ENCODE measurements at places on chromosomes 2 and 18.

DNA sequence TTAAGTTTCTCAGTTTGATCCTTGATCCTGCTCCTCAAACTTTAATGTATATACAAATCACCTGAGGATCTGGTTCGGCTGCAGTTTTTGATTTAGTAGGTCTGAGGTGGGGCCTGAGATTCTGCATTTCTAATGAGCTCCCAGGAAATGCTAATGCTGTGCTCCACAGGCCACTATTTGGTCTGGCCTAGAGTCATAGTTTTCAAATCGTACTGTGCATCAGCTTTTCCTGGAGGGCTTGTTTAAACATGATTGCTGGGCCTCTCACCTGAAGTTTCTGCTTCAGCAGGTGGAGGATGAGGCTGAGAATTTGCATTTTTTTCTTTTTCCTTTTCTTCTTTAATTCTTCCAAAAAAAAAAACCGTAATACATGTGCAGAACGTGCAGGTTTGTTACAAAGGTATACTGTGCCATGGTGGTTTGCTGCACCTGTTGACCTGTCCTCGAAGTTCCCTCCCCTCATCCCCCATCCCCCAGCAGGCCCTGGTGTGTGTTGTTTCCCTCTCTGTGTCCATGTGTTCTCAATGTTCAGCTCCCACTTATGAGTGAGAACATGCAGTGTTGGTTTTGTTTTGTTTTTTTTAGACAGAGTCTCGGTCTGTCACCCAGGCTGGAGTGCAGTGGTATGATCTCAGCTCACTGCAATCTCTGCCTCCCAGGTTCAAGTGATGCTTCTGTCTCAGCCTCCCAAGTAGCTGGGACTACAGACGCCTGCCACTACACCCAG lies 42.2 kb upstream of the CD28 start:
- DNase-seq = no peak

DNA sequence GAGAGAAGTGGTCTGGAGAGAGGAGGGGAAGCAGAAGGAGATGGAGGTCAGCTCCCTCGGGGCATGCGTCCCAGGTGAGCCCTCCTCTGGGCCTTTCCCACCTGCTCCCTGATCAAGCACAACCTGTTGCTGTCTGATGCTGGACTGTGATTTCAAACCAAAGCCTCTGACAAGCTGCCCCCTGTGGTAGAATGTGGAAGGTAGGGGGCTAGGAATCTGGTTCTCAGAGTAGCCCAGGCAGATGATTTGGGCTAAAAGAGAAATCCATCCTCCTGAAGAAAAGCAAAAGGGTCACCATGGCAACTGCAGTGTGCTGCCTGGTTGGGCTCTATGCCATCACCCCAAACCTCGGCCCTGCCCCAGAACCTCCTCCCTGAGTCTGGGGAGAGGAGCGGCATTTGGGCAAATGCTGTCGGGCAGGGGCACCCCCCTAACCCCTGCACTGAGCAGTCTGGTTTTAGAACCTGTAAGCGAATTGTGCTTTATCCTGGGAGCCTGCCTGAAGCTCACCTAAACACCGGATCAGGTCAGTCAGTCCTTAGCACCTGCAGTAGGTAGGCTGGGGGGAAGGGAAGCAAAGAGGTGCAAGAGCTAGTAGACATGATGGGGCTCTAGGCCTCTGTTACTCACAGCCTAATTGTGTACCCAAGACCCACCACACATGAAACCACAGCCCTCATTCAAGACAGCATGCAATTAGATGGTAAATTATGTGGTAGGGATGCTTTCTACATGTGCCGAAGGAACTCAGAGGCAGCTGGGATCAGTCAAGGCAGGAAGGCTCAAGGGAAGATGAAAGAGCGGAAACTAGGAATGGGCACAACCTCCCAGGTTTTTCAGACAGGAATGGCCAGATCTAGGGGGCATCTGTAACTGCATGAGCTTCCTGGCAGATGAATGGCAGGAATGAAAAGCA lies 83.5 kb downstream of the DNMT3A start:
- no peak for DNase-seq

- DNase-seq = no peak
These were observed 141.3 kb upstream of the SLC35G4 start for GRCh38 chr18:11468120-11468519.

- DNase-seq = no peak
These were observed 275.1 kb upstream of the PKDCC start for GRCh38 chr2:41772697-41773096.

DNA sequence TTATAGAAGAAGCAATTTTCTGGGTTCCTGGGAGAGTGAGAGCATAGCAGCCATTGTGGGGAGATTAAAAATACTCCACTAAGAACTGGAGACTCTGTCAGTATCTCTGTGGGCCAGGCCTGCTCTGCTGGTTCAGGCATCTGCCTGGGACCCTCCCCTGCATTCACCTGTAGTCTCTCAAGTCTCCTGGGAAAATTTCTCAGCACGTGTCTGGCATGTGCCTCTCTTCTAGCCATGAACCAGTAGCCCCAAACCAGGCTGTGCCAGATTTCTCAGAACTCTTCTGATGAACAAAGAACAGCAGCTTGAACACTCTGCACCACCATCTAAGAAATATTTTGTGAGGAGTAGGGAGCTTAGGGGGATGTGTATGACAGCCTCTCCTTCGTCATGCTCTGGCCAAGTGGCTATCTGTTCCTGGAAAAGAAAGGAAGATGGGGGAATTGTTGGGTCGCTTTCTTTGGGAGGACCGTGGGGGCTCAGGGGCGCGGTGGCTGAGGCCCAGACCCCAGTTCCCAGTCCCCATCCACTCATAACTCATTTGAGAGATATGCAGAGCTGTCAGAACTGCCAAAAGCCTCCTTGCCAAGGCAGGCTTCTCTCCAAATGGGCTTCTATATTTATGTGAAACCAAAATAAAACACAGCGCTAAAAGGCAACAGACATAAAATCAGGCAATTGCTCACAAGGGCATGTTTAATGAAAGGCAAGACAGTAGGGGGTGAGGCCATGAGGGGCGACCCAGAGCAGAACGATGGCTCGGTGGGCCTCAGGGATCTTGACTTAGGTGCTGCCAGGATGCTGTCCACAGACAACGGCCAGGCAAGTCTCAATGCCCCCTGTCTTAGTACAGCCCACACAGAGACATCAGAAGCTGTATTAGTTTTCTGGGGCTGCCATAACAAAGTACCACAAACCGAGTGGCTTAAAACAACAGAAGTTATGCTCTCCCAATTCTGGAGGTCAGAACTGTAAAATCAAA lies 114.7 kb upstream of the TNP1 start:
- DNase-seq = no peak

- no peak for DNase-seq
These were observed 144.6 kb upstream of the SATB2 start for GRCh38 chr2:199602271-199602895.

DNA sequence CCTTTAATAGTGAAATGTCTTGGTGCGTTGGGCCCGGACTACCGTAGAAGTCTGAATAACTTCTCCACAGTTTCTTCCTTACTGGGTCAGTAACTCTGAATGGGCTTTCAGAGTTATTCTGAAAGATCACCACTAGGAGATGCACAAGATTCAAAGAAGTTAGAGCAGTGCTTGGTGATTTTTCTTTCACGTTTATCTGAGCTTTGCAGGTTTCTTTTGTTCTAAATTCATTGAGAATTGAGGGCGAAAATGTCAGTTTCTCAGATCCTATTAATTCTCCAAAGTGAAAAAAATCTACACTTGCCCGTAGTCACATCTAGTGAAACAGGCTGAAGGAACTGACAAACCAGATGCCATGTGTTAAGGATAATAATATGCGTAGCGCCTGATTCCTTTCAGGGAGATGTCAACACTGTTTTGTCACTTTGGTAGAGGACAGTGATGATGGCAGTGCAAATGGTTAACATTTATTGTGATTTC lies 70.1 kb downstream of the QPCT start:
- DNase-seq = peak; percentile 40

GRCh38 chr2:21657445-21657844 lies 533.7 kb downstream of the TDRD15 start:
- no peak for DNase-seq

- DNase-seq = no peak
These were observed 24.4 kb upstream of the GAREM2 start for GRCh38 chr2:26148501-26148900.

DNA sequence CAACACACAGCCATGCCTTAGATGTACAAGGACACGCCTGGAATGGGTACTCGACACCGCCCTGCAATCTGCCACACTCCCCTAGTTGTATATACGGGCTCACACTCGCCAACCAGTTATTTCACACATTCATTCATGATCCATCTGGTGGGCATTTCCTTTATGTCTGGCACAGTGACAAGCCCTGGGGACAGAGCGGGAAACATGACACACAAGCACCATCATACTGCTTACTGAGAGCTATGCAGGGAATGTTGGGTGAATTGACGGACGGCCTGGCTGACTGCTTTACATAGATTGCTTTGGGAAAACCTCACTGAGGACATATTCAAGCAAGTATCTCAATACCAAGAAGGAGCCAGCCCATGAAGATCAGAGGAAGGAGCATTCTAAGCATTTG lies 448.0 kb upstream of the SPRED2 start:
- no peak for DNase-seq

- no peak for DNase-seq
These were observed 34.9 kb downstream of the GPD2 start for GRCh38 chr2:156470975-156471583.

DNA sequence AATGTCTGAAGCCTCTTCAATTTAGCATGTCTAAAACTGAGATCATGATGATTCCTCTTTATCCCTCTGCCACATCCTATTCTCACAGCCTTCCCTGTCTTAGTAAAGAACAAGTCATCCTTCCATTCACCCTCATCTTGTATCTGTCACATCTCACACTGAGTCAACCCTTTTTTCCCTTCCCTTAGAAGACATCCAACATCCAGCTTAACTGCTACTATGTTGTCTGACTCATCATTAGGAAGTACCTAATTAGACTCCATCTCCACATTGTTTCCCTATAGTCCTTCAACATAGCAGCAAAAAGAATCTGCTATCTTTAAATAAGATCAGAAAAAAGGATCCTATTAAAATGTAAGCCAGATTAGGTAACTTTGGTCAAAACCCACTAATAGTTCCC lies 85.2 kb upstream of the GRB14 start:
- no peak for DNase-seq

DNA sequence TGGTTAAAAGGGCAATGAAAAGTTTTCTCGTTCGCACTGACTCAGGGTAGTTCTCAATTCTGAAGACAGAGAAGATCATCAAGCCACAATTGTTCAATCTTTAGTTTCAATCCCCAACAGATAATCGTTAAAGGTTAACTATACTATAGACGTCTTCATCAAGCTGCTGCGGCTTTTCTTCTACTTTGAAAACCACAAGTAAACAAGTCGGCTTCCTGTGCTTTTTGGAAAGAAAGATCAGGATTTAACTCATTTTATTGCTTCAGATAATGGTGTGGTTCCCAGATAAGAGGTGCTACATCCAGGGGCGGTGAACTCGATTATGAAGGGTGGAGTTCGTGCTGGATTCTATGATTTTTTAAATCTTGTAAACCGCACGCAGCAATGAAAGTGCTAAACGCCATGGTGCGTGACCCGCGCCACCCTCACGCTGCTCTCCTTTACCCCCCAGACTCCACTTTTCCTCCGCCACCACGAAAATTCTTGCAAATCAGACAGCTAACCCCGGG lies 545 bp upstream of the CDCA7 start:
- DNase-seq = peak; percentile 39

GRCh38 chr2:194954218-194954617 lies 702.8 kb upstream of the SLC39A10 start:
- no peak for DNase-seq

DNA sequence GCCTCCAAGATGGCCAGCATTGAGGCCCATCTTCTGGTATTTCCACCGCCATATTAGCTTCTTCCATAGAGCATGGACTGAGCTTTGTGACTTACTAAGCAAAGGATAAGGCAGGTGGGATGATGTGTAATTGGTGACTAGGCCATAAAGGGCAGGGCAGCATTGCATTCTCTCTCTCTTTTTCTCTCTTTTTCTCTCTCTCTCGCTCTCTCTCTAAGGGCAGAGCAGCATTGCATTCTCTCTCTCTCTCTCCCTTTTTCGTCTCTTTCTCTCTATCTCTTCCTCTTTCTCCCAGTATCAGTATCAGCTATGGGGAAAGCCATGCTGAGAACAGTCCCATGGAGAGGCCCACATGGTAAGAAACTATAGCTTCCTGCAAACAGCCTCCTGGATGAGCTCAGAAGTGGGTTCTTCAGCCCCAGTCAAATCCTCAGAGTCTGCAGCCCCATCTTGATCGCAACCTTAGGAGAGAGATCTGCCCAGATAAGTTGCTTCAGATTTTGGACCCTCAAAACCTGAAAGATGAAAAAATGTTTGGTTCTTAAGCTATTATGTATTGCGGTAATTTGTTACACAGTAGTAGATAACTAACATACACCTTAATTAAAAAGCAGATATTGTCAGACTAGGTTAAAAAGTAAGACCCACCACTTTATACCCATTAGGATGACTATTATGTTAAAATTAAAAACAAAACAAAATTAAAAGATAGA lies 39.1 kb upstream of the MYCN start:
- no peak for DNase-seq

- no peak for DNase-seq
These were observed 14.6 kb upstream of the KIDINS220 start for GRCh38 chr2:8851811-8852560.

All from GM19239 (cell line).